ENCODE measurements at places on chromosomes 2 and 18.

DNA sequence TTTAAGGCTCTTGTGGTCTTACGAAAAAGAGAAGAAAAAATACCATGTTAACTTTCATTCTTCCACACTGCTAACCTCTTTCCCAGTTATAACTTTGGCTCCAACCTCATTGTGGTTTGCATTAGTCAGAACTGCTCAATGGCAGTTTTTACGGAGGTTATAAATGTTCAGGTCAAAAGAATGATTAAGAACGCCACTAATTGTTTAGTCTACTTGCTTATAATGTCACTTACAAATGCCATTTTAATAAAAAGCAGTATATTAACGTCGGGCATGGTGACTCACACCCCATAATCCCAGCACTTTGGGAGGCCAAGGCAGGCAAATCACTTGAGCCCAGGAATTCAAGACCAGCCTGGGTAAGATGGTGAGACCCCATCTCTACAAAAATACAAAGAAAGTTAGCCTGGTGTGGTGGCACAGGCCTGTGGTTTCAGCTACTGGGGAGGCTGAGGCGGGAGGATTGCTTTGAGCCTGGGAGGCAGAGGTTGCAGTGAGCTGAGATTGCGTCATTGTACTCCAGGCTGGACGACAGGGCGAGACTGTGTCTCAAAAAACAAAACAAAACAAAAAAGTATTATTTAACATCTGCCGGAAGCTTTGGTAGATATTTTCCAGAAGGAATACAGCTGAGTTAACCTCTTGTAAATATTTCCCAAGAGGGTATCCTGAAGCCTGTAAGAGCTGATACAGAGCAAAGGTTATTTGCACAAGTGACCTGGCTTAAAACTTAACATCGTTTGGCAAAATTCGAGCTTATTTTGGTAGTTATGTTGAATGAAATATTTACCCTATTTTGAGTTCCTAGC lies 5.1 kb downstream of the AGPS start:
- DNase-seq: no peak

GRCh38 chr18:11882636-11883035 lies 25.5 kb downstream of the MPPE1 start:
- no peak for DNase-seq

DNA sequence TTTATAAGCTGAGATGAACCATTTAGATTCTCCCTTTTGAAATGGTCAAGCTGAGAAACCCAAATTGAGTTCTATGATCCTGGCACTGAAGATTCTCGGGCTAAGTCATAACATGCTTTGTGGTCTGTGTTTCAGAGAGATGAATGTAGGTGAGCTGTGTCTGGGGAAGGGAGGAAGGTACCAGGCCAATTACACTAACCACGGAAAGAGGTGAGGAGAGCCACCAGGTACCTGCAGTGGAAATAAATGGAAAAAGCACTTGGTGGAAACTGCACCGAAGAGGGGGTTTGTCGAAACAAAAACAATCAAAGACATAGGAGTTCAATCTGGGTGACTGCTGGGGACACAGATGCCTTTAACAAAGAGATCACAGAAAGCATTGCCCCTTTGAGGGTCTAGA lies 963 bp upstream of the MRPL44 start:
- DNase-seq: no peak

GRCh38 chr2:219381448-219381847 lies 6.3 kb downstream of the DNPEP start:
- DNase-seq: no peak

GRCh38 chr2:61469424-61470121 lies 1.3 kb downstream of the USP34 start:
- no peak for DNase-seq

DNA sequence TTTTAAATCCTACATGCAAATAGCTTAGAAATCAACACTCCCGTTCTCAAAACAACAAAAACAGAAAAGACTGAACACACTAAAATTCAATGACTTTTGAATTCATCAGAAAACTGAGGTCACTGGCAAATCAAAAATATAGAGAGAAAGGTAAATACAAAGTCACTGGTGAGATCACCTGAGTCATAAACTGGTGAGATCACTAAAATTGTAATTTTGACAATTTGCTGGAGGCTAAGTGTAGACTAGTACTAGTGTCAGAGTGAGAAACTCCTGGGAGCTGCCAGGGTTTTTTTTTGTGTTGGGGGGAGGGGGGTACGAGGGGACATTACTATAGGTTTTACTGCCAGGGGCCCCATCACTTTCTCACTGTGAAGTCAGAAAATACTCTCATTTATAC lies 1876.0 kb upstream of the CELF4 start:
- no peak for DNase-seq

DNA sequence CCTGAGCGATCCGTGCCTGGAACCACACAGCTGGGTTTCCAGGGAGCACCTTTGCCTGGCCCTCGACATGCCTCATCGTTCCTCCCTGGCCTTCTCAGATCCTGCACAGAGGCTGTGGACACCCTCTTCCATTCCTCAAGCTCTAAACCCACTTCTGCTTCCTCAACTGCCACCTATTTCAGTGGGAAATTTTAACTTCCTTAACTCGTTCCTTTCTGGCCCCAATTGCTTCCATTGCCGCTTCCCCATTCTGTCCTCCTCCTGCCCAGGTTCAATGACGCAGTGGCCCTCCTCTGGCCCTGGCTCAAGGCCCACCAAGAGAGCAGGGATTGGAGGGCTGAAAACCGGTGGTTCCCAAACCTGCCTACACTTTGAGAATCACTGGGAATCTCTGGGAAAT lies 4.8 kb upstream of the B3GNT7 start:
- DNase-seq: no peak
